Aorta (tissue), 5 donors: ENCODE measurements at places on chromosomes 13 and 19.

DNA sequence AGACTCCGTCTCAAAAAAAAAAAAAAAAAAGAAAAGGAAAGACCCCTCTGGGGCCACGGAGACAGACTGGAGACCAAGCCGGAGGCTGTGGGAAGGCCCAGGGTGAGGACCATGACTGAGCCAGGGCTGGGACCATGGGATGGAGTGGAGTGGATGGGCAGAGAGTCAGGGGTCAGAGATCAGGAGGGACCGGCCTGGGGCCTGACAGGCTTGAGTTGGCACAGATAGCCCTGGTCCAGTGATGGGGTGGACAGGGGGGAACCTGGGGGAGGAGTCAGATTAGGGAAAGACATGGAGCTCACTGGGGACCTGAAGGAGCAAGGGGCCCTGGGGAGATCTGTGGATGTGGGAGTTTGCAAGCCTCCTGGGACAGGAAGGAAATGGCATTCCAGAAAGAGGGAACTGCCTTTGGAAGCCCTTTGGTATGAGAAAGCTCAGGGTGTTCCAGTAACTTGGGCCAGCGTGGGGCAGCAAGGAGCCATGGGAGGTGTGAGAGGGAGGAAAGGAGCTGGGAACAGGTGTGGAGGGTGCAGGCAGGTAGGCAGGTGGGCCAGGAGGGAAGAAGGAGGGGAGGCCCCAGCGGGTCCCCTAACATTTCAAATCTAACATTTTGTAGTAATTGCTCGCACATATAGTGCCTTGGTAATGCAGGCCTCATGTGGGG lies 6.3 kb upstream of the RPL13A start:
- no peak for DNase-seq

GRCh38 chr13:106090001-106090400 lies 445.5 kb downstream of the EFNB2 start:
- DNase-seq, result no peak

- DNase-seq, result no peak
Observed at GRCh38 chr13:24276306-24276705, 33.1 kb upstream of the C1QTNF9 start.

GRCh38 chr19:55676383-55676782 lies 1.4 kb downstream of the EPN1 start:
- DNase-seq, result no peak

DNA sequence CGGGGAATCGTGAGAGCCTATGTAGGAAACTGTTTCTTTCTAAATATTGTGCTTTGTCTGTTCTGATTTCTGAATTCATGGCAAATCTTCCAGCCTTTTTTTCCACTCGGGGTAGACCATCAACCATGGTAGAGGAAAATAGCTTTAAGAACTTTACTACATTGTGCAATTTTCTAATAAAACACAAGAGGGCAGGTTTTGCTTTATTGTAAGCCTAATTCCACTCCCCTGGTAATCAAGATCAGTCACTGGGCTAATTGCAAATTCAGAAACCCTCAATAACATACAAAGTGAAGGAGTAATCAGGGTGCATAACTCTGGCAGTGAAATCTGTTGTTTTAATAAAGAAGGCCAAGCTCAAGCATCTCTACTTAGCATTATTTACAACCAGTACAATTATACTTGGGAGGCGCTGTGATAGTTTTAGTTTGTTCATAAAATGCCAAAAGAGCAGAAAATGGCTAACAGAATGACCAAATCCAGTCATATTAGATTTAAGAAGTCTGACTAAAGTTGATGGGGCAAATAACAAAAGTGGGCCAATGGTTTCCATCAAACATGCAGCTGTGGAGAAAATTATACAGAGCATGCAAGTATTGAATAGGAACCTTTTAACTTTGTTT lies 43.8 kb downstream of the DCT start:
- DNase-seq, result no peak

DNA sequence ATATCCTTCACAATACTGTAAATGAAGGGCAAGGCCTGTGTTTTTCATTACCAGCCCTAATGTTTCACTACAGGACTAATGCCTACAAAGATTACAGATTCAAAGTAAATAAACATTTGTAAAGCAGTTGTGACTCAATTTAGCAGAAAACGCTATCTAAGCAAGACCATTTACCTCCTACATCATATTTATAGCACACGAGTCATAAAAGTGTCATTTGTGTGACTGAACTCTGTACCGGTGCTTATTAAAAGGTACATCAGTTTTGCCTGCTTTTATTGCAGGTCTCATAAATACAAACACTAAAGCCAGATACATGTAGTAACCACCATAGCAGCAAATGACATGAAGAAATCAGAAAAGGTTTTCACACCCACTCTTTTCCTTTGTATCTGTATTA lies 61.5 kb upstream of the SLC15A1 start:
- no peak for DNase-seq
